ENCODE measurements at places on chromosomes 12 and 14.

DNA sequence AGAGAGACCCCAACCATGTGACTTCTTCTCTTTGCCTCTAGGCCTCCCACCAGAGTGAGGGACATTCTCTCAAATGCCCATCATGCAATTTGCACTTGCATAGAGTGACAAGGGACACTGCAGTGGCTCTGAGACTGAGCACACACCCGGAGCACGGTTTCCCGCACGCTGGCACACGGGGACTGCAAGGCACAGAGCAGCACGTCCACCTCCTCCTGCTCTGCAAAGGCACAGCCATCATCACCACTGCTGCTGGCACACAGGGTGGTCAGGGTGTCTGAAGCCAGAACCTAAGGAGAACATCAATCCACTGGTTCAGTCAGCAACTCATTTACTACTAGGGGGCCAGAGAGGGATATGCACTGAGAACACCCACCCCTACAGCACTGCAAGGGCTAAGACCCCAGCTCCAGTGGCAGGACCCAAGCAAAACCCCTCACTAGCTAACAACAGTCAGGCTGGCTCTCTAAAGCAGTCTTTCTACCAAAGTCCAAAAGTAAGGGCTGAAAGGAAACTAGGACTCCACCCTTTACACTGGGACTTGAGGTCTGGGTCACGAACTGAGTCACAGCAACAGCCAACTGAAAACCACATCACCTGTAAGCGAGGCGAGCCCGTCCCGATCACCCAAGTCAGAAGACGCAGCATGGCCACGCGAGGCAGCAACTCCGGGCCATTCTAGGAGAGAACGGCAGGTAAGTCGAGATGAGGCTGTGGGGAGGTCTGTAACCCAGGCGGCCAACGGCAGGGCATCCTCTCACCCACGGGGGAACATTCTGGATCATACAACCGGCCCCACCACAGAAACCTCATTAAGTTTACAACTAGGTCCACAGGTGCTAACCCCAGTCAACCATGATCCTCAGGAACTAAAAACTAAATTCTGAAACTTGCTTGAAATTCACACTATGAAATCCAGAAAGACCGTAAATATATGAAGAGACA lies 37.9 kb downstream of the GCN1 start:
- DNase-seq, result no peak

DNA sequence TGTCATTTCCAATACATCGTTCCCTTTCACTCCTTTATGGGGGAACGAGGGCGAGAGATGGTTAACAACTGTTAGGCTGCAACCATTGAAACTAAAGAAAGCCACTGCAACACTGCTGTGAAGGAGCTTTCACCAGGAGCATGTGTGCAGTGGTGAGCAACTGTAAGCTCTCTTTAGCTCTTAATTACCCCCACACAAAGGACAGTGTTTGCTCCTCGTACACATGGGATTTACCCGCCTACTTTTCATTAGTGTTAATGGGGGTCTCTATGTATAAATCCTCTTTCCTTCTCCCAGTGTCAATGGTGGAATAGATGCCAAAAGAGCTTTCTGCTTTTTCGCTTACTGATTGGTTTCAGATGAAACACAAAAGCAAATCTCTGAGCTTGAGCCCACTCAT lies 343.1 kb downstream of the FLRT2 start:
- no peak for DNase-seq

- DNase-seq, result no peak
Observed at GRCh38 chr14:63547798-63548335, 4.7 kb upstream of the PPP2R5E start.

DNA sequence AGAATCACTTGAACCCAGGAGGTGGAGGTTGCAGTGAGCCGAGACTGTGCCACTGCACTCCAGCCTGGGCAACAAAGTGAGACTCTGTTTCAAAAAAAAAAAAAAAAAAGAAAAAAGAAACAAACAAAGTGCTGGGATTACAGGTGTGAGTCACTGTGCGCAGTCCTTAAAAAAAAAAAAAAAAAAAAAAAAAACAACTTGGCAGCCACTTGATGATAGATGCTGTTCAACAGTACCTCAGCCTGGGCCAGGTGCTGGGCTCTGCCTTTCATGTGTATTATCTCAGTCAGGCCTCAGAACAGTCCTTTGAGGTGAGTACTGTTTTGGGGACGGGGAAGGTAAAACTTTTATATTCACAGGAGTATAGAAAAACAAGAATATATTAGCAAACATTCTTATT lies 9.6 kb downstream of the ACADS start:
- DNase-seq, result no peak

- no peak for DNase-seq
Observed at GRCh38 chr12:64459394-64459891, 7.5 kb downstream of the TBK1 start.
